Common myeloid progenitor, CD34-positive (primary cell): ENCODE measurements at places on chromosomes 13 and 19.

DNA sequence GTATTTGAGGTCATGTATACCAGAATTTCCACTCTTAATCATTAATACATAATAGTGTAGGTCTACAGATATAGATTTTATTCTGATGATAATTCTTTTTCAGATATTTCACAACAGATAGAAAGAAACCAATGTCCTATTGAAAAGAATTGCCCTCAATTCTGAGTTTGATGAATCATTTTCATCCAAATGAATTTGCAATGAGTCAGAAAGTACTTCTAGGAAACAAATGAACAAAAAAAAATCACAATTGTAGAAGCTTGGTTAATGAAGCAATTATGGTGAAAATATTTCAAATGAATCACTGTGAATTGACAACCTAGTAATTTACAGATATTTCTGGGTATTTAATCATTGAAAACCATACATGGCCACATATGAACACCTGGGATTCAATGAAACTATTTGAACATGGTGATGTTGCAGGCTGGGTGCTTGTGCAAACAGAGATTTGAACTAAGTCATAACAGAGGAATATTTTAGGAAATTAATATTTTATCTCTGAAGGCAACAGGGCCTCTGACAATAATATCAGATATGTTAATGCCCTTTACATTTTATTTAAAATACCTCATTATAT is 360.9 kb downstream of the SLITRK5 start:
- no peak for DNase-seq

GRCh38 chr13:73367886-73368285 is 309.1 kb downstream of the KLF5 start:
- DNase-seq, result no peak

DNA sequence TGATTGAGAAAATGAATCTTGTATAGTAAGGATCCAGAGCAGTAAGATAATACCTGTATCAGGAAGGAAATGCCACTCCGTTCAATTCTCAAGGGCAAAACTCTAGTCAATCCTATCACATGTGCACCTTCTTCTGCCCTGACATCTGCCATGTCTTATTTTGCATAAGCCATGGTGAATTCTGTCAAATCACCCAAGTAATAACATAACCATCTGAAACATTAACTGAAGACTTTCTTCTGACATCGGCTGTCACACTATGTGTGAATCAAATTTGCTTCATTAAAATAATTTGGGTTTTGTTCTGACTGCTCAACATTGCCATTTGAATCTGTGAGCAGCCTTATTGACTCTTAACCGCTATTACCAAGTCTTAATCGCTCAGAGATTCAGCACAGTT is 91.2 kb downstream of the PCDH9 start:
- DNase-seq, result no peak

DNA sequence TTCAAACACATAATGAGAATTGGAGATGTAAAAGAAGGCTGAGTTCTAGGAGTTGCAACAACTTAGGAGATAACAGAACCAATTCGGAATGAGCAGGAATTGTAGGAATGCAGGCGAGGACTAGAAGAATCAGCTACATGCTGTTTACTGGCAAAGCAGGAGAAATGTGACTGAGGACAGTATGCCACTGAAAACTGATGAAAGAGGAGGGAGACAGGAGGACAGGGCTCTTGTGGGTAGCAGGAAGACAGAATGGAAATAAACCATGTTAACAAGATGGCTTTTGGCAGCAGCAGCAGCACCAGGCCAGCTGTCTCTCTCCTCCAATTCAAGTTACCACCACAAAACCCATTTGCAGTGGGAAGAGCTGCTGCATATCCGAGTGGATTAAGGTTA is 91.0 kb upstream of the SLC15A1 start:
- DNase-seq, result no peak

DNA sequence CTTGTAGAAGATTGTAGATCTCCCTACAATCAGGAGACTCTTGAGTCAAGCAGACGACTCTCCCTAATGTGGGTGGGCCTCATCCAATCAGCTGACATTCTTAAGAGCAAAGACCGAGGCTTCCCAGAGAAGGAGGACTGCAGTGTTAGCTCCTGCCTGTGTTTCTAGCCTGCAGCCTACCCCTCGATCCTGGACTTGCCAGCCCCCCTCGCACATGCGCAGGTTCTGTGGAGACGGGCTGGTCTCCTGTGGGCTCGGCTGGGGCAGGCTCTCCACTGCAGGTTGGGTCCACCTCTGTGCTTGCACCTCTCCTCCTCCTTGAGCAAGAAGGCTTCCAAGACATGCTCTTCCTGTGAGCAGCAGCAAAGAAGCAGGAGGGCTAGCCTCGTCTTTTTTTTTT is 185.2 kb upstream of the SOX1 start:
- no peak for DNase-seq

GRCh38 chr13:57825066-57825465 is 193.5 kb downstream of the PCDH17 start:
- no peak for DNase-seq

DNA sequence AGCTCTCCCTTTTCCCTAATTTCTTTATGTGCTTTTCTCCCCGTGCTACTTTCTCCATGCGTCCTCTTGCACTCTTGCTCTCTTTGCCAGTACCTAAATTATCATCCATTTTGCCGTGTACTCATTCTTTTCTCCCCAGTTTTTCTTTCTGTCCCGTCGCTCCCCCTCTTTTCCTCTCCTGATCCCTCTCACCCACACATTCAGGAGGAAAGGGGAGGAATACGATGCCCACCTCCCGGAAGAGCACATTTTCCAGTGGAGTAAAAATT is 821 bp downstream of the ZNF616 start:
- no peak for DNase-seq

- DNase-seq, result no peak
Measured at GRCh38 chr19:28238270-28238820, 974.6 kb downstream of the UQCRFS1 start.

GRCh38 chr19:53965091-53965490 is 2.4 kb downstream of the CACNG8 start:
- DNase-seq, result no peak

GRCh38 chr13:93927431-93927830 is 552.1 kb downstream of the DCT start:
- DNase-seq, result no peak

- no peak for DNase-seq
Measured at GRCh38 chr13:70841240-70842061, 733.2 kb upstream of the KLHL1 start.

DNA sequence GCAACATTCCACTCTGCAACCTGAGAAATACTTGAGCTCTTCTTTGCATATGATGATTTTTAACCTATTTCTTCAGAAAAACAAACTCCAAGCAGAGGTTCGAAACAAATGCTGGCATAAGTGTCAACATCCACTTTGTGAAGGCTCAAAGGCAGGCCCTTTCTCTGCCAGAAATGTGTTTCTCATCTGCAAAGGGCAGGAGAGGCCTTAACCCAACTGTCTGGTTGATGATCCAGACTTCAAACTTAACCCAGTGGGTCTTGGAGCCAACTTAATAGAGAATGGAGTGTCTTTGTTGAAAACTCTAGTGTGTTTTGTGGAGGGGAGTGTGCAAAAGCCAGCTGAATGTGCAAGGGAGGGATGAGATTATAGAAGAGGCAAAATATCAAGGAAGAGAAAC is 28.3 kb upstream of the ZNF507 start:
- DNase-seq, result no peak

DNA sequence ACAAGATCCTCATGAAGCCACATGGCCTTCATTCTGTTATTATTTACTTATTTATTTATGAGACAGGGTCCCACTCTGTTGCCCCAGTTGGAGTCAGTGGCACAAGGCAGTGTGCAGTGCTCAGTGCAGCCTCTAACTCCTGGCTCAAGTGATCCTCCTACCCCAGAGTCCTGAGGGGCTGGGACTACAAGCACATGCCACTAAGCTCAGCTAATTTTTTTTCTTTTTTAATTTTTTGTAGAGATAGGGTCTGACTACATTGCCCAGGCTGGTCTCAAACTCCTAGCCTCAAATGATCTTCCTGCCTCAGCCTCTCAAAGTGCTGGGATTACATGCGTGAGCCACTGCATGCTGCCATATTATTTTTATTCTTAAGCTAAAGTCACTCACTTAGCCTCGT is 241.4 kb downstream of the UQCRFS1 start:
- no peak for DNase-seq

DNA sequence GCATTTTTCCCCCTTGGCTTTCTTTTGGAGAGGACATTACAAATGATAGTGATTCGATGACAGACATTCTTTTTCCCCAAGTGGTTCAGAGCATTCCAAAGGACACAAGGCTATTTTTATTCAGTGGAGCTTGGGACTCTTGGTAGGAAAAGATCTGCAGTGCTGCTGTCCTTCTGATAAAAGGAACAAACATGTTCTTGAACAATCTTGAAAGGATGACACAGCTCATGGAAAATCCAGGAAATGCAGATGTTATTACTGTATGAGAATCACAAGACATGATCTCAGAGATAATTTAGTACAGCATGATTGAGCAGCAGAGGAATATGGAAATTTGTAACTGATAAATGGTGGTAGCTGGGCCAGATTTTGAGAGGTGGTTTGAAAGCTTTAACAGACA is 96.2 kb upstream of the RFC3 start:
- DNase-seq, result no peak

- peak; percentile 69 for DNase-seq
Measured at GRCh38 chr13:19782049-19782726, 557 bp downstream of the PSPC1 start.

GRCh38 chr13:39283072-39283471 is 244.8 kb downstream of the NHLRC3 start:
- no peak for DNase-seq

- no peak for DNase-seq
Measured at GRCh38 chr13:67099494-67099893, 130.6 kb downstream of the PCDH9 start.

- no peak for DNase-seq
Measured at GRCh38 chr13:95741584-95742563, 64.9 kb downstream of the DNAJC3 start.

- DNase-seq, result no peak
Measured at GRCh38 chr19:41586064-41586463, 10.1 kb downstream of the CEACAM21 start.

DNA sequence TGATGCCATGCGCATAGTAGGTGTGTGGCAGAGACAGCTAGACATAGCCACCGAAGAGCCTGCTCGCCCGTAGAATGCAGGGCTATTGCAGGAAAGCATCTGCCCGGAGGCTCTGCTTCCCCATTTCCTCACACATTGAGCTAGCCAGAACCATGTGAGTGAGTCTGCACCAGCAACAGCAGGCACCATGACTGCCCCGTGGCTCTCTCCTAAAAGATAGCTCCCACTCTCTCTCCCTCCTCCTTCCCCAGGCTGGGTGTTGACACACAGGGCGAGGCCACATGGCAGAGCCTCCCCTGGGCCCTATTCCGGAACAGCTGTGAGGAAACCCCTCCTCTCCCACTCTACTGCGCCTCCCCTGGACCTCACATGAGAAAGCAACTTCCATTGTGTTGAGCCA is 52.3 kb upstream of the ATP12A start:
- DNase-seq, result no peak

GRCh38 chr13:97295283-97296182 is 73.4 kb downstream of the MBNL2 start:
- peak; percentile 10 for DNase-seq

GRCh38 chr13:70385852-70386251 is 277.6 kb upstream of the KLHL1 start:
- DNase-seq, result no peak

- no peak for DNase-seq
Measured at GRCh38 chr13:24209138-24209537, 48.6 kb downstream of the SPATA13 start.

GRCh38 chr19:39968789-39969188 is 2.2 kb upstream of the PSMC4 start:
- no peak for DNase-seq

GRCh38 chr13:30681843-30682242 is 53.5 kb upstream of the ALOX5AP start:
- DNase-seq, result no peak

GRCh38 chr13:99606324-99607066 is 105.2 kb downstream of the TM9SF2 start:
- DNase-seq, result peak; percentile 91

DNA sequence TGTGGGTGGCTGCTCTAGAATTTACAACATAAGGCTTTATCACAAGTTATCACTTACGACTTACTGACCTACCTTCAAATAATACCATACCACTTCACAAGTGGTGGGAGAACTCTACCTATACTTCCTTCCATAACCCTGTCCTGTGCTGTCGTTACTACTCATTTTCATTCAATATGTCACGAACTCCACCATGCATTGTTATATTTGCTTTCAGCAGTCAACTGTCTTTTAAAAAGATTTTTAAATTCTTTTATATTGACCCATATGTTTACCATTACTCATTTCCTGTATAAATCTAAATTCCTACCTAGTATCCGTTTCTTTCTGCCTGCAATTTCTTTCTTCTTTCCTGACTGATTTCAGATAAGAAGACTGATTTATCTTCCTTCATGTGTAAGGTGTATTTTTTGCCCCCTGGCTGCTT is 200.0 kb downstream of the KLF12 start:
- DNase-seq, result no peak

DNA sequence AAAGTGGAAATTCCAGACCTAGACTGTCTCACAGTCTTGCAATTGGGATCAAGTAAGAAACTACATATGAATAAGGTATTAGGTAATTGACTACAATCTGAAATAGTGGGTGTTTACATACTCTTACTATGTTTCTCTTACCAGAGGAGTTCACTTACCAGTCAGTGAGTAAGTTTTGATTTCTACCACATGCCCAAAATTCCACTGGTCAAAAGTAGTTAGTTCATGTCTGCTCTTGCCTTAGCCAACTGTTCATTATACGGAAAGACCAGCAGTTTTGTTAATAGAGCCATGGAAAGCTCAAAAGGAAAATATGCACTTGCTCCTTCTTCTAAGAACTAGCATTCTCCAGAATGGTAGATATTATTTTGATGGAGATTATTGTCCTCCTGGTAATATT is 490.8 kb downstream of the RFC3 start:
- DNase-seq, result no peak

DNA sequence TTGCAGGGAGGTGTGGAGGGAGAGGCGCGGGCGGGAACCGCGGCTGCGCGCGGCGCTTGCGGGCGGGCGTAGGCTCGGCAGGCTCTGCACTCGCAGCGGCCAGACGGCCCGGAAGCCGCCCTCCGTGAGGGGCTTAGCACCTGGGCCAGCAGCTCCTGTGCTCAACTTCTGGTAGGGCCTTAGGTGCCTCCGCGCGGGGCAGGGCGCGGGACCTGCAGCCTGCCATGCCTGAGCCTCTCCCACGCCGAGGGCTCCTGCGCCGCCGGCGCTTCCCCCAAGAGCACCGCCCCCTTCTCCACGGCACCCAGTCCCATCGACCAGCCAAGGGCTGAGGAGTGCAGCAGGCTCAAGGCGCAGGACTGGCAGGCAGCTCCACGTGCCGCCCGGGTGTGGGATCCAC is 940.8 kb upstream of the PCDH9 start:
- no peak for DNase-seq
